ENCODE measurements at places on chromosomes 6 and 20.
A peak's percentile ranks its signal among the peaks of the same experiment; 100 is the strongest.

GRCh38 chr20:47181056-47181862, 175.2 kb downstream of the ZMYND8 start:
- no peak for DNase-seq

DNA sequence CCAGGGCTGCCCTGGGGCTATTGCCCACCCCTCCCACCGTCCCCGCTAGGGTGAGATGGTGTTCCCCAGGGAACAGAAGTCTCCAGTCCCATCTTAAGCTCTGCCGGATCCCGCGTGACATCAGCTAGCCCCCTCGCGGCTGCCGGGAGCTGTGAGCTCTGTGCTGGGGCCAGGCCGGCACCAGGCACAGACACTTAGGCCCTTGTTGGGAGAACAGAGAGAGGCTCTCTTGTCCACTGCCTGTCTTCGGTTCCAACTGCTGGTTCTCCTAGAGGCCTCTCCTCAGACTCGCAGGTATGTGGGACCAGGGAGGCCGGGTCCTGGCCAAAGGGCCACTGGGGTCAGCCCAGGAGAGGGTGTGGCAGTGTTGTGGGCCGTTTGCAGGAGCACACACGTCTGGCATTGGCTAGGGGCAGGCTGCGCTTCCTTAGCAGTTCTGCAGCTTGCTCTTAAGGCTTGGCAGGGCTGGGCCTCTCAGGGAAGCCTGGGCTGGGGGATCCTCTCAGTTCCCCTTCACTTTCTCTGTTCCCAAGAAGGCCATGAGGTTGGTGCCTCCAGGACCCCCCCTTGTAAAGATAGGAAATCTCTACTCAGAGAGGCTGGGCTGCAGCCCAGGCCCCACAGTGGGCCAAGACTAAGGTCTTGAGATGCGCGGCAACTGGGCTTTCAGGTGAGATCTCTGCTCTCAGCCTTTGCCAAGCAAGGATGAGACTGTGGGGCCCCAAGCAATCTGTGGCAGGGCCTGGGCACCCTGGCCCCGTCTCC, 6.3 kb downstream of the SGK2 start:
- DNase-seq: no peak

DNA sequence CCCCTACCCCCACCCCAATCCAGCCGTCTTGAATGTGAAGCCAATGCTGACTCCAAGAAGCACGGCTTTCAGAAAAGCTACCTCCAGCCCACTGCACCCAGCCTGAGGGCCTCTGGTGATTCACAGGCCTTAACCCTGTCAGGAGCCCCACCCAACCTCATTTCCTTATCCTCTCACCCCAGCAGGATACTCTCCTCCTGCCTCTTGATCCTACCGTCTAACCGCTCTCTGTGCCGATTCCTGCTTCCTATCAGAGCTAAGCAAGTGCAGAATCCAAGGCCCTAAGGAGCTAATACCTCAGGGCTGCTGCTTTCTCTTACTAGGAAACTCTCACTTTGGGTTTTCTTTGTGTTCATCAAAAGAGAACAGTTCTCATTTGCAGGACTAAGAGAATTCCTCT, 47.2 kb downstream of the TRERF1 start:
- DNase-seq: peak; percentile 28

- DNase-seq: no peak
Observed at GRCh38 chr6:67496191-67496590, 1138.9 kb upstream of the ADGRB3 start.

- no peak for DNase-seq
Observed at GRCh38 chr6:26250698-26251044, 114.3 kb upstream of the BTN3A2 start.

DNA sequence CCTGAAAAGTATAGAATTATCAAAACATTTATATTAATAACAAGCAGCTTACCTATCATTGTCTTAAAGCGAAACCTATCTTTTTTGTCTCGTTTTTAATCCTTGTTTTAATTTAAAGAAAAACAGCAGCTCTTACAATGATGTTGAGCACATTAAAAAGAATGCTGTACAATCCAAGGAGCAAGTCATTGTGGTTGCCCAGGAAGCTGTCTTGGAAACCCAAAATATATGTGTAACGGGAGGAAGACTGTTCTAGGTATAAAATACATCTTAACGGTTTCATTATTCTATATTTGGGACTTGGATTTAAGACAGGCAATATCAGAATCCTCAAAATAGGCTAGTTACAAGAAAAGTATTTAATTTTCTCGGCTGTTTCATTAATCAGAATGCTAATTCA, 21.7 kb downstream of the ZNF133 start:
- DNase-seq: no peak

- DNase-seq: no peak
Observed at GRCh38 chr6:129345890-129346289, 364.1 kb downstream of the ARHGAP18 start.

- DNase-seq: no peak
Observed at GRCh38 chr6:22411376-22412105, 114.7 kb upstream of the PRL start.

GRCh38 chr20:36784900-36785299, 11.3 kb upstream of the DSN1 start:
- no peak for DNase-seq

DNA sequence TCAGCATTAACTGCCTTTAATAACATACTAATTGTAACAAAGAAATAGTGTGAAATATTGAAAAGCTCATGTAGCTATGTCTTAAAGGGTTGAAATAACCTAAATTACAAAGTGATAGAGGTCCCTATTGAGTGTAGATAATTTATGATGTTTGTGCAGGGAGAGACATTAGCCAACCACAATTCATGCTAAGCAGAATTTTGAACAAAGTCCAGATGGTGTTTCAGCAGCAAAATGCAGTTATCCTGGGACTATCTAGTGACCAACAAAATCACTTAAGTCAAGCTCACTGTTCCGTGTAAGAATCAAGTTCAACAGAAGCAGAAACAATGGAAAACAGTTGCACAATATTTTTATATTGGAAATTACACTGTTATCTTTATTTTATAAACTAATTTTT, 218.5 kb downstream of the SIM1 start:
- DNase-seq: no peak

DNA sequence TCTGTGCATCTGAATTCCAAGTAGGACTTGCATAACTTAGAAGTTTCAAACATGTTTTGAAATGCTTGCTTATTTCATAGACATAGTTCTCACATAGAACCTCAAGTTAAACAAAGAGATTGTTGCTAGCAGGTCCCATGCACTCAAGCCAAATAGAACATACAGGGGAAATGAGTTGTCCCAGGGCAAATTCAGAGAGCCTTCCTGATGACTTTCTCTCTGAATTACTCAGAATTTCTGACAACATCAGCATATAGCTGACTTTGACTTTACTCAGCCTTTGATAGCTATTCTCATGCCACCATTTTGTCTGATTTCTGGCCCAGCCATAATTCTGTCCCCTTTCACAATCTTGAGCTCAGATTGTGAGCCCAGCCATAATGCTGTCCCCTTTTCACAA, 333.2 kb upstream of the PLCB4 start:
- DNase-seq: no peak

GRCh38 chr6:132188556-132189264, 212.6 kb downstream of the MOXD1 start:
- no peak for DNase-seq

DNA sequence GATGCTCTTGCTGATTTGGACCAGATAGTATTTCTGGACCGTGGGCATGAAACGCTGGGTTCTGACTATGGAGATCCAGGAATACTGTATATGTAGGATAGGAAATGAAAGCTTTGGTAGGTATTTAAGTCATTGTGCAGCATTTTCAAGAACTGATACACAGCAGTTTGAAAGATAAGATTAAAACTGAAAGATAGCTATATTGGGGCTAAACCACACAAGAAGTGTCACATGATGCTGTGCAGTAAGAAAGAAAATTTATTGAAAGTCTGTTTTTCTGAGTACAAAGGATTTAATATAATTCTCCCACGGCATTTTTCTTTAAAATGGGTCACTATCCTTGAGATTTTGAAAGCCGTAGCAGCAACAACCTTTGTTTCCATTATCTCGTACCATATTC, 305 bp downstream of the IL17A start:
- DNase-seq: no peak

DNA sequence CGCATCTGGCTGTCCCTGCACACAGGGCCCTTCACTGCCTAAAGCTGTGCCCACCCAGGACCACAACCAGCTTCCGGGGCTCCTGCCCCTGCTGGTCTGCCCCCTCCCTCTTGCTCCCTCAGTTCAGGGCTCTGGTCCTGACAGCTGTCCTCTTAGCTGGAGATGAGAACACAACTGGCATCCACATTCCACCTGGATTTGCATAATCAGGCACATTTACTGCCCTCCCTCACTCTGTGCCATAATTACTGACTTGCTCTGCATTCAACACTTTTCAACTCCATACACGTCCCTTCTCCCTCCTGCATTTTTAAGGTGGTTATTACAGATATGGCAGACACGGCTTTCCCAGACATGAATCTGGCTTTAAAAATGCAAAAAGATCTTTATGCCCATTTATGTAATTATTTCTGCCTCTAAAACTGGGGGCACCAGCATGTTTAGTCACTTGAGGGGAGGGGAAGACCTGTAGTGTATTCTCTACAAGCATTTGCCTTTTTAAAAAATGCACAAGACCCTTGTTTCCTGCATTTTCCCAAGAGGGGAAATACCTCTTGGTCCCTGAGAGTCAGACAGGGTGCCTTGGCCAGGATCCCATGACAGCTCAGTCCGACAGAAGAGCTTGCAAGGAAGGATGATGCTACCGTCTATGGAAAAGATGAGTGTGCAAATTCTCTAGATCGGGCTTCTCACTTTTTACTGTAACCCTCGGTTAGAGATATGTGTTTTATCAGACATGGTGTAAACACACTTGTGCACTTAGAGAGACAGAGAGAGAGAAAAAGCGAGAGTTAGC, 401.8 kb downstream of the PREX1 start:
- DNase-seq: no peak

DNA sequence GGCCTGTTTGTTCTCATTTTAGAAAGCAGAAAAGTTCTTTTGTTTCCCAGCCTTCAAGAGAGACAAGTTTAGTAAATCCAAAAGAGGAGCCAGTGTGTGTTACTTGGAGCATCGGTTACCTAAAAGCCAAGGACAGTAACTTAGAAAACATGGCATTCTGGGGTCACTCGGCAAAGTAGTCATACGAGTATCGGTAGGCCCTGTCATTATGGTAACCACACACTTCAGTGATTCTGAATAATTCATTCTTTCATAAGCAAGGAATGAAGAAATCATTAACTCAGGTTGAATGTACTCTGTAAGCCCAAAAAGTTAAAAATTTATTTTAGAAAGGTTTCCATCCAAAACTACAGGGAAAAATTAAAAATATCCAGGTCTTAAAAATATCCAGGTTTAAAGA, 34.0 kb downstream of the CNKSR3 start:
- DNase-seq: no peak

DNA sequence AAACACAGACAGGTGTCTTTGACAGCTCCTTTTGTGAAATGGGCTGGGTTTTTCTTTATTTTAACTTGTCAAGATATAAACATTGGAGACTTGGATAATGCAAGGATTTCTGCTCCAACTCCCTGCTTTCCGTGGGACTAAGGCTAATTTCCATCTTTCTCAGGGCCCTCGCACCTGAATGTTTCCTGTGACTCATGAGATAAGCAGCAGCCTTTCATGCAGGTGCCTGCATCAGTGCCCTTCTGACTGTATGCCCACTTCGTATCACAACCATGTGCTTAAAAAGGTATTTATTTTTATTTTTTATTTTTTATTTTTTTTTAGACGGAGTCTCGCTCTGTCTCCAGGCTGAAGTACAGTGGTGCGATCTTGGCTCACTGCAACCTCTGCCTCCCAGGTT, 736.1 kb downstream of the DOK5 start:
- no peak for DNase-seq

DNA sequence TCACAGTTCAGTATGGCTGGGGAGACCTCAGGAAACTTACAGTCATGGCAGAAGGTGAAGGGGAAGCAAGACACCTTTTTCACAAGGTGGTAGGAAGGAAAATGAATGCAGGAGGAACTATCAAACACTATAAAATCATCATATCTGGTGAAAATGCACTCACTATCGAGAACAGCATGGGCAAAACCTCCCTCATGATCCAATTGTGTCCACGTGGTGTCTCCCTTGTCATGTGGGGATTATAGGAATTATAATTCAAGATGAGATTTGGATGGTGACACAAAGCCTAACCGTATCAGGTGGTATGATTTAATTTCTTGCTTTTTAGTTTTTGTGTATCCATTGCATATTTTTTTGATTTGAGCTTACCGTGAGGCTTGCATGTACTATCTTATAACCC, 133.2 kb upstream of the SYNCRIP start:
- DNase-seq: no peak

GRCh38 chr6:10886691-10887502, at the start of gene SYCP2L:
Gene SYCP2L, plus strand, starts transcription at chr6:10887052. Its CDS starts 75 bp downstream, at chr6:10887127.
- no peak for DNase-seq

DNA sequence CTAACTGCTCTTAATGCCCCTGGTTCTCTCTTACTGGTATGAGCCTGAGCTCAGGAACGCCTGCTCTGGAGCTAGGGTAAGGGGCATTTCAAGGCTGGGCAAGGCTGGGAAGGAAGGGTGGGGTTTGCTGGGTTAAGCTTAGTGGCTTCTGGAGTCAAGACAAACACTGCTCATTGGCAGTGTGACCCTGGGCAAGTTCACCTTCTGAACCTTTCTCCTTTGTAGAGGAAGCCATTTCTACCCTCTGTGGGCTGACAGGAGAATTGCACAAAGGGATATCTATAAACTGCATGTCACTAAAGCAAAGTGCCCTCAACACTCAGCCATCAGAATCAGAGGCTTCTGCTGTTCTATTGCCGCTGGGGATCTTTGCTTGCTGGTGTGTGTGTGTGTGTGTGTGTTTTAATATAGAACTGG, 20.3 kb upstream of the LRRN4 start:
- no peak for DNase-seq

DNA sequence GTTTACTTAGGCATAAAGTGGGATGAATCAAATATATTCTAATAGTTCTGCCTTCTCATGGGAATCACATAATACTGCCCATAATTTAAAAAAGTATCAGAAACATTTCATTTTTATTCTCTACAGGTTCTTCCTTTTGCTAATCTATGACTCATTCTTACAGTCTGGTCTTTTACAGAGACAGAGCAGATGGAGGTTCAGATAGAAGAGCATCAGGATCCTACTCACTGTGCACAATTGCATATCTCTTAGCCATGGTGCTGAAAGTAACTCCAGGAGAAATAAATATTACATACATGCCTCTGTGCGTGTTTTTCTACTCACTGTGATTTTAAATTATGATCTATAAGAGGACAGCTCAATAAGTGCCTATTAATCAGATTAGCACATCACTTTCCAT, 16.3 kb upstream of the OR2B6 start:
- no peak for DNase-seq

Data from stimulated activated CD4-positive, alpha-beta T cell treated with anti-CD3 and anti-CD28 coated beads, Interleukin-1b, Interleukin-23, amount 100 ng/mL, for 24 hours (primary cell).